Stimulated activated CD4-positive, alpha-beta T cell treated with anti-CD3 and anti-CD28 coated beads, Interleukin-15, amount 100 ng/mL, for 1 hour (primary cell): ENCODE measurements at places on chromosomes 5 and 9.

GRCh38 chr9:99405359-99405758 is 183.3 kb downstream of the SEC61B start:
- DNase-seq = no peak

- DNase-seq = no peak
These were observed 40.6 kb downstream of the USP20 start for GRCh38 chr9:129875687-129876395.

DNA sequence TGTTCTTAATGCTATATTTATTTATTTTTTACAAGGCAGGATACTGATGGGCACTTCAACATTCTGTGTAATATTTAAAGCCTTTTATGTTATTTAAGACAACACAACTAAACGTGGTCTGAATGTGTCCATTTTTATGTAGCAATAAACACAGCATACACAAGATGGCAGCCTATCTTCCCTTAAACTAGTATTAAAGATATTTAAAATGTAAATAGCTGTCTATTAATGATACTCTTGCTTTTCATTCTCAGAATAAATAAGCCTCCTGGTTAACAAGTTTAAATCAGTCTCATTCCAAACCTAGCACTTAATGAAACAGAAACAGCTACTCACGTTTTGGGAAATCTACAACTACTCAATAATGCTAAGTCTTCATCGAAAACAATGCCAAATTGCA is 315.7 kb downstream of the MCTP1 start:
- no peak for DNase-seq

DNA sequence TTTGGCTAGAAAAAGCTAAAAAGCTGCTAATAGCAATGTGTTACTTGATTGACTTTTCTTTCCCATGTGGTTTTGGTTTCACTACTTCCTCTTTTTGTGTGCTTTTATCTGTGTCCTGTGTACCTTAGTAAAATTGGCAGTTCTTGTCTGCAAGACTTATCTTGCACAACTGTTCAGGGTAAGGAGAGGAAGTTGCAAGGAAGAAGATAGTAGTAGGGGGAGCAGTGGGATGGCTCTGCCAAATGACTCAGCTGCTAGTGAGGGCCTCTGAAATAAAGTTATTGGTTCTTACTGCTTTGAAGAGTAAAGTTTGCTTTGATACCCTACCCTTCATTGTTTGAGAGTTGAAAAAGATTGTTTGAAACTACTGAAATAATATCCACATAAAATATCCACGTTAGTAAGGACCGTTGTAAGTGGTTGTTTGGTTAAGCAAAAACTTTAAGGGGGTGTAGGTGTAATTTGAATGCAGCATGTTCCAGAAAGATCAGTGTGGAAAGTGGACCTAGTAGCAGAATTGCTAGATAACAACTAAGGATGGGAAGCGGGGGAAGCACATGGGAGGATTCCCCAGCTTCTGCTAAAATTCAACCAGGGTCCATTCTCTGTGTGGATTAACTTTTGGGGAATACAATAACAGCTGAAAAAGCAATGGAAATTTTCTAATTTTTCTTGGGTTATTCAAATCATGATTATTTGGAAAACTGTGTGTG is 123.5 kb downstream of the SCAMP1 start:
- DNase-seq = no peak

DNA sequence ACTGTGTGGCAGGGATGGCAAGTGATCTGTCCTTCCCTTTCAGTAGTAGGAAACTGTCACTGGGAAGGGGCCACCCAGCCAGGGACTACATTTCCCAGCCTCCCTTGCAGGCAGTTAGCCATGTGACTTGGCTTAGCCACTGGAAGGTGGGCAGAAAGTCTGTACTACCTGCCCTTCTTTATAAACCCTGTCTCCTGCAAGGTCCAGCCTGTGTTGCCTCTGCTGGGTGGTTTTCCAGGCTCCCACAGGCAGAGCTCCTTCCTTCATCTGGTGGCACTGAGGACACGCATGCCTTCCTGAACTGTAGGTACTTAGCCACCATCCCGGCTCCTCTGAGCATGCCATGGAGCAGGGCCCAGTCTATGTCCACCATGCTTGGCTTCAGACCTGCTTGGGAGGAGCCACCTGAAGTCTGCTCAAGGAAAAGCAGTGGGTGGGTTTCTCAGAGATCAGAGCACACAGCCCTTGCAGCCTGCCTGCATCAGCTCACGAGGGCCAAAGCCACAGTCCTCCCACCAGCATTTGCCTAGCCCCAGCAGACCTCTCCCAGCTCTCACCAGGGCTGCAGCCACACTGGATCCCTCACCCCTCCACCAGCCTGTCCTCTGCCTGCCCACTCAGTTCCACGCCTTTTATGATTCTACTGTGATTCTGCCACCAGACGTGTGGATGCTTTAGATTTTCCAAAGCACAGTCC is 16.7 kb upstream of the SLC25A51 start:
- no peak for DNase-seq
